ENCODE measurements at places on chromosomes 6 and 20.

DNA sequence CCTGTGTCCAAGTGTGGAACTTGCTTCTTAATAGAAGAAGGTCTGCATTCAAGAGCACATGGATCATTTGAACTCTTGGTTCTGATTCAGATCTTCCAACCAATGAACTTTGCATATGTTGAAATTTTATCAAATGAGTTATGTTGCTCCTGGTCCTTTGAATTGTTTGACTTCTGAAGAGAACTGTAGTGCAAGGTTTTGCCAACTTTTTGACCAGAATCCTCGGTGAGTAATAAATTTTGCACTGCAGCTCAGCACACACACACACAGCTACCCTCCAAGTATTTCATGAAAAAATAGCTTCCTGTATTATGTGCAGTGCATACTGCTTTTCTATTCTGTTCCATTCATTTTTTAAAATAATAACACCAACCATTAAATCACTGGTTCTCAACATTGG is 67.5 kb downstream of the BFSP1 start:
- DNase-seq: no peak

GRCh38 chr6:3654898-3655297 is 96.6 kb downstream of the PXDC1 start:
- DNase-seq: no peak

GRCh38 chr6:112343977-112344376 is 3.2 kb upstream of the RFPL4B start:
- no peak for DNase-seq

GRCh38 chr6:31655349-31656237 is at the start of gene APOM:
TSS of gene APOM (plus strand) at chr6:31655894. CDS start at chr6:31655967, 73 bp downstream.
- no peak for DNase-seq

- DNase-seq: no peak
These were observed 212.3 kb upstream of the TBX18 start for GRCh38 chr6:84976526-84977362.

DNA sequence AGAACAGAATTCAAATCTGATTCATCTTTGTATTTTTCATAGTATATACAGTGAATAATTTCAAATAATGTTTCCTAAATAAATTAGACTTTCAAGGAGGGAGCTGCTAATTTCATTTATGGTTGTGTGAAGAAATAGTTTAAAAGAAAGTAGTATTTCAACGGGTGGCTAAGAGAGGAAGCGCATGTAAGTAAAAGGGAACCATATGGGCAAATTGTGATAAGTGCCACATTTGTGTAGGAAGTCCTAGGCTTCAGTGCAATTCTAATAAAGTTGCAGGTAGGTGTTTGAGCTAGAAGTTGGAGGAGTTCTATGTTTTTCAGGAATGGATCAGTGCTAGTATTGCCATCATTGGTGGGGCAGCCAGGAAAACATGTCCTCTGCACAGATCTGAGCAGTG is 178.8 kb upstream of the PRDM1 start:
- DNase-seq: no peak

DNA sequence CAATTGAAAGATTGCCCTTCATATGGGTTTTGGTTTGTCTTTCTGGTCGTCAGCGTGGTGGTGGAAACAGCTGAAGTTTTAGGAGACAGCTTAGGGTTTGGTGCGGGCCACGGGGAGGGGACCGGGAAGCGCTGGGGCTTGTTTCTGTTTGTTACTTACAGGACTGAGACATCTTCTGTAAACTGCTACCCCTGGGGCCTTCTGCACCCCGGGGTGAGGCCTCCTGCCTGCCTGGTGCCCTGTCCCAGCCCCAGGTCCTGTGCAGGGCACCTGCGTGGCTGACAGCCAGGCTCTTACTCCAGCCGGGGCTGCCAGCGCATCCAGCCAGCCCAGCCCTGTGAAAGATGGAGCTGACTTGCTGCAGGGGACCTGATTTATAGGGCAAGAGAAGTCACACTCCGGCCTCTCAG is 22.8 kb downstream of the NPEPL1 start:
- DNase-seq: no peak

Data from suppressor macrophage (primary cell).